Activated effector memory CD4-positive, alpha-beta T cell treated with anti-CD3 and anti-CD28 coated beads, Interleukin-2, amount 50 U/mL, for 16 hours (primary cell): ENCODE measurements at places on chromosomes 4 and X.

- no peak for DNase-seq
Observed at GRCh38 chr4:185573651-185574199, 38.4 kb upstream of the PDLIM3 start.

DNA sequence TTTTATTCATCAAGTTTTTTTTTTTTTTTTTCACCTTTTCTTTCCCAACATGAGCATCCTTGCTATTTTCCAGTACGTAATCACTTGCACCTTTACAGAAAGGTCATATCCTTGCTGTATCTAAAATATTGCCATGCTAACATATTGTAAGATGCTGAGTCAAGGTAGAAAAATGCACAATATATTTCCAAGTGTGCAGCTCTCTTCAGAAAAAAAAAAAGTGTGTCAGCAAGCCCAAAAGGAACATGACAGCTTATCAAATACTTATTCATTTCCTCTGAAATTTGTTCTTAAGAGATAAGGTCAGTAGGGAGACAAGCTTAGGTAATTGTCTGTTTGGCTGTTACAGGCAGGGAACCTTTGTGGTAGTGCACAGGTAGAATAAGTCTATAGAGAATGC, 27.0 kb downstream of the SH2D1A start:
- DNase-seq, result no peak

GRCh38 chr4:25890571-25891485, 23.2 kb upstream of the SMIM20 start:
- DNase-seq, result no peak

DNA sequence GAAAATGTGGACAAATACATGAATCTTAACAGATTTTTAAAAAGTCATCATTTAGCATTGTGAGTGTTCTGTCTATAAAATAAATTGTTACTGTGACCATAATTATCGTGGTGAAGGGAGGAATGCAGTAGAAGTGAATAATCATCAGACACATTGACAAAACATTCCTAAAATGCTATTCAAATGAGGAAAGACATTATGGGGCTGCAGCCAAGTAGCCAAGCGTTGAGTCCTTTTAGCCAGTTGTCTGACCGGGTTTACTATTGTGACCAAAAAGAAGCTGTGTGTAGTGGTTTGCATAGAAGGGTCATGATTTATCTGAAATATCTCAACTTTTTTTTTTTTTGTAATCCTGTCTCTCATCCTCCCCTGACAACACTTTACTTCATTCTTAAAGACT, 19.5 kb downstream of the WWC2 start:
- DNase-seq, result no peak
